Panc1 (cell line): ENCODE measurements at places on chromosomes 2 and 18. TPM values are rescaled to one million over a fixed set of nuclear protein-coding genes. Genes with fewer than 3 reads are reported as not detected.

Gene NETO1
- total RNA-seq, result not detected

Gene RBMS1
- total RNA-seq, result 67.0 TPM

Gene DUSP2
- 4.9 TPM for total RNA-seq

Gene ATOH8
- total RNA-seq, result 3.8 TPM

Gene DES
- 0.69 TPM for total RNA-seq

Gene UCN
- 4.4 TPM for total RNA-seq

Gene MC4R
- not detected for total RNA-seq

Gene KIF1A
- total RNA-seq, result 132 TPM

Gene CCT4
- total RNA-seq, result 239 TPM

Gene CHRNA1
- total RNA-seq, result not detected

Gene RGPD3
- 0.31 TPM for total RNA-seq

Gene SFT2D3
- total RNA-seq, result 5.6 TPM

Gene SMAD4
- total RNA-seq, result 61.3 TPM

Gene DSG4
- not detected for total RNA-seq

Gene CYP1B1
- 86.7 TPM for total RNA-seq

Gene CPS1
- total RNA-seq, result 5.1 TPM

Gene TMEM200C
- total RNA-seq, result 0.10 TPM

Gene EDAR
- total RNA-seq, result not detected

Gene NT5DC4
- total RNA-seq, result not detected

Gene COPS8
- 57.9 TPM for total RNA-seq

Gene RDH14
- total RNA-seq, result 15.4 TPM

Gene ACVR2A
- total RNA-seq, result 8.2 TPM

Gene AGXT
- total RNA-seq, result 0.36 TPM

Gene COL4A4
- total RNA-seq, result 0.13 TPM

Gene SULT1C2
- total RNA-seq, result 0.31 TPM

Gene ERBB4
- 0.15 TPM for total RNA-seq

Gene UGT1A10
- total RNA-seq, result not detected

Gene GPR45
- total RNA-seq, result not detected

Gene SRD5A2
- not detected for total RNA-seq

Gene VIT
- total RNA-seq, result 0.77 TPM

Gene PLB1
- 0.80 TPM for total RNA-seq

Gene CENPA
- 55.0 TPM for total RNA-seq

Gene OR6B2
- total RNA-seq, result not detected

Gene TRABD2A
- 1.7 TPM for total RNA-seq

Gene ZNF519
- total RNA-seq, result 7.7 TPM

Gene ADGRF3
- total RNA-seq, result not detected

Gene REG3A
- not detected for total RNA-seq

Gene PRKAG3
- not detected for total RNA-seq

Gene G6PC2
- not detected for total RNA-seq

Gene FNDC4
- total RNA-seq, result 1.3 TPM

Gene ANKRD30B
- total RNA-seq, result not detected

Gene PID1
- 2.9 TPM for total RNA-seq

Gene SERPINB4
- total RNA-seq, result not detected

Gene EFHD1
- 73.5 TPM for total RNA-seq
